ENCODE measurements at places on chromosomes 3 and 15.

- DNase-seq, result no peak
Observed at GRCh38 chr15:55799291-55800212, 56.6 kb upstream of the PRTG start.

DNA sequence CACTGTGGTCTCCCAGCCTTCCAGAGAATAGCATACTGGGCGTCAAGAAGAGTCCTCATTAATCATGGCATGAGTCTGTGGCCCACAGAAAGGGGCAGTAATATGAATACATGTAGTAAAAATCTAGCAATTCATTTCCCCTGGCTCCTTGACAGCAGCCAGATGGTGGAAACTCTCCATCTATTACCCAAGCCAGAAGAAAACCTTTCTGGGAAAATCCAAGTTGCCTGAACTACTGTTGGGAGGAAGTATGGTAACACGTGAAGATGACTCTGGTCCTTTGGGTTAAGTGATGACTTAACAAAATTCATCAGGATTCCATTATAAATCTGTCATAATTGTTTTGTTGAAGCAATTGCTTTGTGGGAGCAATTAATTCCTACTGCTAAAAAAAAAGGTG, 530.5 kb downstream of the FHIT start:
- no peak for DNase-seq

- DNase-seq, result no peak
Observed at GRCh38 chr15:40243126-40243810, 4.4 kb downstream of the PAK6 start.

- no peak for DNase-seq
Observed at GRCh38 chr3:48558493-48559134, 2.0 kb upstream of the PFKFB4 start.

DNA sequence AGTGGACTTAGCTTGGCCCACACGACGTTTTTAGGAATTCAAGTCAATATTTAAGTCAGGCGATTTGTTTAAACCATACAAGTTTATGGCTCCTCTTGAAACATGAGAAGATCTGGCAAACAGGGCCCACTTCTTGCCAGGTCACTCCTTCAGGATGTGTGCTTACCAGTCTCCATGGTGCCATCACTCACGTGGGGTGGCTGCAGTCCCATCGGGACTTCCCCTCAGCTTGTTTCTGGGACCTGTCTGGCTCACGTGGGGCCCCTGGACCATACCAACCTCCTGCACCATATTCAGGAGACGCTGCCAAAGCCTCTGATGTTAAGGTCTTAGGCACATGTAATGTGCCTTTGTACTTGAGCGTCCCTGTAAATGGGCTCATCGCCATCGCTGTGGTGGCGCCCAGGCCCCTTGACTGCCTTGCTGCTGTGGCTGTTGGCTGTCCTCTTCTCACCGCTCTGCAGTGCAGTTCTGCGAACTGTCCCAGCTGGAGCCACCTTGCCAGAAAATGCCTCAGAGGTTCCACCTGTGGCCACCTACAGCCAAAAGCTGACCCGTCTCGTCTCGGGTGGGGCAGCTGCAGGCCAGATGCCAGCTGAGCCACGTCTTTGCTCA, 8.9 kb downstream of the MCM2 start:
- DNase-seq, result no peak

- no peak for DNase-seq
Observed at GRCh38 chr3:191484461-191484860, 23.5 kb downstream of the PYDC2 start.

DNA sequence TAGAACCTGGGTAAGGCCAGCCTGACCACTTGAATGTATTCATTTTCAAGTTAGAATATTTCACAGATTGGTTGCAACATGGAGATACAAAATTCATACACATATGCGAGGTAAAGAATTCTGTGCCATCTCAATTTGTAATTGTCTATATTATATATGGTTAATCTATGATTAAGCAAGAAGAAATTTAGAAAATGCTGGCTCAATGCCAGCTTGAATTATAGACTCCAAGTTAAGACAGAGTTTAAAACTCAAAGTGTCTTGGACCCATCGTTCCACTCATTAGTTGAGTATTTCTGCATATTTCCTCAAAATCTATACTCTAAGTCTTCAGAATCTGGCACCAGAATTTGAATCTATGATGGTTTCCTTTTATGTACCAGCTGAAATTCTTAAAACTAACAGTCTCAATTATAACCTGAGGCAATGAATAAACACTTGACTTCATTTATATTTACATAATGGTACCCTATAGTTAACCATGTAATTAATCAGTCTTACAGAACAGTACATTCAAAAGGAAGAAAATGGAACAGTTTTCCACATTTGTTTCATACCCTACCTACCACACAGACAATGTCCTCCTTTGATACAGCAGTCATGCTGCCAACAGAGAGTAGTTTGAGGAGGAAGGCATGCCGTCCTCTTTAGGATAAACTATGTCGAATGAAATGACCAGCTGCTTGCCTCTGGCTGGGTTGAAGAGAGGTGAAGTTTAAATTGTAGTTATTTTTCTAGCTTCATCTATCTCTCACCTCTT, 95.7 kb downstream of the CD47 start:
- no peak for DNase-seq

GRCh38 chr3:133699903-133700302, 38.2 kb upstream of the TOPBP1 start:
- no peak for DNase-seq

GRCh38 chr3:102092617-102093466, 243.5 kb downstream of the NFKBIZ start:
- no peak for DNase-seq

DNA sequence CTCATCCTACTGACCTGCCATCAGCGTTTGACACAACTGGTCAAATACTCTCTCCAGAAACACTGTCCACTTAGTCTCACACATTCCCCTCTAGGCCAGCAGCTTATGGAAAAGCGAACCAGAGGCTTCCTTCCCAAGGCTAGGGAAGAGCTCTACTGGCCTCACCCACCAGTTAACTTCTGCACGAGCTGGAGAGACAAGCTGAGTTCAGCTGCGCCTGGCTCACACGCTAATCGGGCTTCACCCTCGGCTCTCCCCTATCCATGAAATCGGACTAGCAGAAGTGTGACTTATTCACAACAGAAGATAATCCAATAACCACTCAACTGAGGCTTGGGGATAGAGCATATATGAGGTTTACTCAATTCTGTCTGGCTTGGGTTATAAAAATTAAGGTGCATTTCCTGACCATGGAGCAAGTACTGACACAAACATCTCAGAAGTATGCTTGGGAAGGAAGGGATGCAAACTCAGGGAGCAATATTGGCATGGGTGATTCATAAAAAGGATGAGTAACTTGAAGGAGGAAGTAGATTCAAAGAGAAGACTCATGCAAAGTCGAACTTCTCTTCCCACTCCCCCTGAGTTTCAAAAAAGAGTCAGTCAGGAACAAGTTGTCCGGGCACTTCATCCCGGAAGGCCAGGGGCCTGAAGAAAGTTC, 73.1 kb downstream of the XXYLT1 start:
- DNase-seq, result no peak

GRCh38 chr3:178127221-178127620, 409.0 kb upstream of the KCNMB2 start:
- DNase-seq, result no peak

DNA sequence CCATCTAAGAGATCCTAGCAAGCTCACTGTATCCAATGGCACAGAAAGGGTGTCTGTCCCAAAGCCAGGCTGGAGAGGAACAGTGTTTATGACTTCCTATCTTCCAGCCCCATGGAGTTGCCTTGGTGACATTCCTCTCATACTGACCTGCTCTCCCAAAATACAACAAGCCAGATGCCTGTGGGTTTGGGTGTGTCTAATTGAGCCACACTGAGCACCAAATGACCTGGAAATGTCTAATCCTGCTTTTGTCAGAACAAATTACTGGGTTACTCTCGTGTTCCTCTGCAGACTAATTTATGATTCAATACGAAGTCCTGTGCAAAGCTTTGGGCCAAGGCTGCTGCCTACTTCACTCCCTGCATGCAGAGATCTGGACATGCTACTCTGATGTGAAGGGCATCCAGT, 98.1 kb upstream of the STRIT1 start:
- no peak for DNase-seq

DNA sequence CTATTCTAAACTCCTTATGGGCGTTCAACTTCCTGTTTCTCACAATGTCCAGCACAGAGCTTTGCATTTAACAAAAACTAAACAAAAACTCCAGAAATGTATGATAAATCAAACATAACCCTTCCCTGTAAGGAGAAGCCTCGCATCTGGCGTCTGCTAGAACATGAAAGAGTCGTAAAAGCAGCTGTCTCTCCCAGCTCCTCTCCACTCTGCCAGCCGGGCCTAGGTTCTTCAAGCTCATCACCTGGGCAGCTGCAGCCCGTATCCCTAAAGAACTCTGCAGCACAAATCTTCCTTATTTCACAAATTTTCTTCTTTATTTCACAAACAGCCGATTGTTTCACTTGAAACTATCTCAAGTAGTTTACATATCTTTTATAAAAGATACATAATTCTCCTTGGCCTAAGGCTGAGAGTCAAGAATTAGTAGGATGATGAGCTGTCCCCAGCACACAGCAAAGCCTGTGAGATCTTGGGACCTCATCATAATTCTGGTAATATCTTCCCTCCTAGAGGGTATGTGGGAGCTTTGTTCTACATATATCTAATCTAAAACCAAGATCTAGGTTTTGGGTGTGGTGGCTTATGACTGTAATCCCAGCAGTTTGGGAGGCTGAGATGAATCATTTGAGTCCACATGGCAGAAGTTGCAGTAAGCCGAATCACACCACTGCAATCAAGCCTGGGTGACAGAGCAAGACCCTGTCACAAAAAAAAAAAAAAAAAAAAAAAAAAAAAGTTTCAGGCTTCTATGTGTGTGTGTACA, 35.3 kb downstream of the ANXA2 start:
- no peak for DNase-seq

DNA sequence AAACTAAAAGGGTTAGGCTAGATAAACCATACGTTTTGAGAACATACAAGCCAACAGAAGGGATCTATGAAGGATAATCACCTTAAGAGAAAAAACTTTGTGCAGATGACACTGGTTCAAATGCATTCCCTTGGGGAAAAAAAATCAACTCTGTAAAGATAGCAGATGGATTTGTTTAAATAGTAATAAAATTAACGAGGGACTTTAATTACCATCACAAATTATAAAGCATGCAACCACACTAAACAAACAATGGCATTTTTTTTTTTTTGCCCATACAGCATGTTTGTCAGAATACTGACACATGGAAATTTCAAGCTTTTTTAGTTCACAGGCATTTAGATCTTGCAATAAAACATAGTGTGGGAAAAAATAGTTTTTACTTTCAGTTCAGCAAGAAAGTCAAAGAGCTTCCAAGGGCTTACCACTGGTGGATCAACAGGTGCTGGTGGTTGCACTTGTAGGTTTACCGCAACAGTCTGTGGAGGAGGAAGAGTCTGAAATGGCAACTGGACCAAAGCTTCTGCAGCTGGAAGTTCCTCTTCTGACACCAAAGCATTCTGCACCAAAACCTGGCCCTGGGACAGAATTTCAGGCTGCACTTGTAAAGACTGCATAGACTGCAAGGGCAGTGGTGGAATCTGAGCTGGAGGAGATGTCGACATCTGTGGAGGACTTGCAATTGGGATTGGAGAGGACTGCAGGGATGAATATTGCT, 53.1 kb downstream of the PHC3 start:
- DNase-seq, result no peak

DNA sequence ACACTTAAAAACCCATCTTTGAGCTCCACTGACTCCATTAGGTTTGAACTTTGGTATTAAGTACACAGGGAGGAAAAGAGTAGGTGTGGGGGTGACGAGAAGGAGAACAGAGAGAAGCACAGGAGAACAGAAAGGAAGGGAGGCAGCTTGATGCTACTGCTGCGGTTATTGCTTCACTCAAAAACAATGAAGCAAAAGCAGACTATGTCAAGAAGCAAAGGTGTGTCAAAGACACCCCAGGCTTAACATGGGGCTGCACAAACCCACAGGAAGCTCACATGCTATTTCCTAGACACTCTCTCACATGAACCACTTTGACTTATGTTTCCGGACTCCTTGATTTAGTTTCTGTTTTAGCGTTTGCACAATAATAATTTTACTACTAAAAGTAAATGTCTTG, 961.0 kb upstream of the CFAP20DC start:
- peak; percentile 54 for DNase-seq

GRCh38 chr3:126541628-126542339, 16.9 kb downstream of the C3orf22 start:
- DNase-seq, result no peak

DNA sequence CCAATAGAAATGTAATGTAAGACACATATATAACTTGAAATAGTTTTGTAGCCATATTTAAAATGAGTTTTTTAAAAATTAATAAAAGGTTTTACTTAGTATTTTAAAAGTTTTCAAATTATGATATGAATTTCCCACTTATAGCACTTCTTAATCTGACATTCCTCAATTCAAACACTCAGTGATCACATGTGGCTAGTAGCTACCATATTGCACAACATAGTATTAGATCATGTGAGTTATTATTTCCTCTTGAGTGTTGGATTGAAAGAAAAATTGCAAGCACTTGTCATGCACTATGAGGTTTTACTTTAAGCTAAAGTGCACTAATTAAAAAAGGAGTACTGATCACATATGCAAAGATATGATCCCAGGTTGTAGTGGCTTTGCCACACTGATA, 453.4 kb upstream of the ROBO2 start:
- DNase-seq, result no peak

DNA sequence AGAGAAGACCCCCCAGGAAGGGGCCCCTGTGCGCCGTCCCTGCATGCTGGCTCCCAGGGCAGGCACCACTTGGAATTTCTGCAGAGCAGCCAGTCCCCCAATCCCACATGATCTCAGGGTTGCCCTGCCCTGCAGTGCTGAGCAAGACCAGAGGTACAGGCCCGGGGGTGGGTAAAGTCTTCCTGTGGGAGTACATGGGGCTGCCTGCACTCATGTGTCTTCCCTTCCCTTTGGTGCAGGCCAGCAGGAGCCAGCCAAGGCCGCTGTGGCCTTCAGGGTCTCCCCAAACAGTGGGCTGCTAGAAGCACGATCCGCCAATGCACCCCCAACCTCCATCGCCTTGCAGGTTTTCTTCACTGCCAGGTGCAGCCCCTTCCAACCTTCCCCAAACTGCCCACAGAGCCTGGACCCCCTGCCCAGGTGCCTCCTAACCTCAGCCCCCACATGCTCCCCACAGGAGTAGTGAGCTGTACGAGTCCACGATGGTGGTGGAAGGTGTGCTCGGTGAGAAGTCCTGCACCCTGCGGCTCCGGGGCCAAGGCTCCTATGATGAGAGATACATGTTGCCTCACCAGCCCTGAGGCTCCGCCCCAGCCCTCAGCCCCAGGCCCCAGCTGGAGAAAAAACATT, 15.0 kb downstream of the ACAA1 start:
- DNase-seq, result no peak

- DNase-seq, result no peak
Observed at GRCh38 chr15:94970096-94970495, 738.7 kb downstream of the MCTP2 start.

GRCh38 chr15:37902126-37902525, 32.3 kb upstream of the TMCO5A start:
- no peak for DNase-seq

DNA sequence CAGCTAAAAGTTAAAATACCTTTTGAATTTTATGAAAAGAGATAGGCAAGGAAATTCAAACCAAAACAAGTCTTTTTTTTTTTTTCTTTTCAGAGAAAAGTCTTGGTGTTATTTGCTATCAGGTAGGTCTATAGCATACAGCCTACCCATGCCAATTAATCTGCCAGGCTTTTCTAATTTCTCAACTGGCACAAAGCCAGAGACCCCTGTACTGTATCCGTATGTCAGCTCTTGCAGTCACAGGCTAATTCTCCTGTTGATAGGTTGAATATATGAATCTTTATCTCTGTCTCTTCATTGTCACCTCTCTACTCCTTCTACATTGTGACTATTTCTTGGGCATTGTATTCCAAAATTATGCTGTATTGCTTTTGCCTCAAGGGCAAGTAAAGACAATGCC, 133.4 kb downstream of the IL5RA start:
- no peak for DNase-seq

GRCh38 chr3:178086144-178086825, 450.0 kb upstream of the KCNMB2 start:
- no peak for DNase-seq

All from KG1 (cell line).